AG08396 (cell line): ENCODE measurements at places on chromosomes 2 and 18.

GRCh38 chr2:239991689-239992314 is 33.3 kb downstream of the NDUFA10 start:
- peak; percentile 63 for DNase-seq

- DNase-seq, result no peak
Measured at GRCh38 chr2:20433249-20433648, 13.6 kb upstream of the RHOB start.

DNA sequence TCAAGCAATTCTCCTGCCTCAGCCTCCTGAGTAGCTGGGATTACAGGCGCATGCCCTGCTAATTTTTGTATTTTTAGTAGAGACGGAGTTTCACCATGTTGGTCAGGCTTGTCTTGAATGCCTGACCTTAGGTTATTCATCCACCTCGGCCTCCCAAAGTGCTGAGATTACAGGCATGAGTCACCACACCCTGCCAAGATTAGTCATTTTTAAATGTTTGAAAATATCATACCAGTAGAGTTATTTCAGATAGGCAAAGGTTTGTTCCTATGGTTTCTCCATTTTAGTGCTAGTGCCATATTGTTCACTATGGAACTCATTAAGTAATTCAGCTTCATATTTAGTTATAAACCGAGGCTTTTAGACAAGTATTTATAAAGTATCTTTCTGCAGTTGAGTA is 52.3 kb downstream of the HIBCH start:
- DNase-seq, result peak; percentile 27

DNA sequence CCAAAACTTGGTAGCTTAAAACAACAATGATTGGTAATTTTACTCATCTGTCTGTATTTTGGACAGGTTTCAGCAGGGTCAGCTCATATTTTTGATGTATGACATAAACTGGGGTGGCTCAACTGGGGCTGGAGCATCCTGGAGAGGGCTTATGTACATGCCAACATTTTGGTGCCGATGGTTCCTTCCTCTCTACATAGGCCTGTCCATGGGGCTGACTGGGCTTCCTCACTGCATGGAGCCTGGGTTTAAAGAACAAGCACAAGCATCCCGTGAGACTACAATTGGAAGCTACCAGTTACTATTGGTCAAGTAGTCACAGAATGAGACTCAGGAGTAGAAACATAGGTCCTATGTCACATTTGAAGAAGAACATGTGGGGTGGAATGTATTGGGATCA is 95.0 kb downstream of the DDX1 start:
- DNase-seq, result no peak

GRCh38 chr2:74278176-74278575 is 65.0 kb downstream of the SLC4A5 start:
- DNase-seq, result no peak

DNA sequence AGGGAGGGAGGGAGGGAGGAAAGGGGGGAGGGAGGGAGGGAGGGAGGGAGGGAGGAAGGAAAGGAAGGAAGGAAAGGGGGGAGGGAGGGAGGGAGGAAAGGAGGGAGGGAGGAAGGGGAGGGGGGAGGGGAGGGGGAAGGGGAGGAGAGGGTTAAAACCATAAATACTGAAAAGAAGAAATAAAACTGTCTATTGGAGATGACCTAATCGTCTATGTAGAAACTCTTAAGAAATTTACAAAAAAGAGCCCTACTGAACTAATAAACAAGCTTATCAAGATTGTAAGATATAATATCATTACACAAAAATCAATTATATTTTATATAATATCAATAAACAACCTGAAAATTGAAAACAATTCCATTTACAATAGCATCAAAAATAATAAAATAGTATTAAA is 32.3 kb upstream of the CTDP1 start:
- no peak for DNase-seq

DNA sequence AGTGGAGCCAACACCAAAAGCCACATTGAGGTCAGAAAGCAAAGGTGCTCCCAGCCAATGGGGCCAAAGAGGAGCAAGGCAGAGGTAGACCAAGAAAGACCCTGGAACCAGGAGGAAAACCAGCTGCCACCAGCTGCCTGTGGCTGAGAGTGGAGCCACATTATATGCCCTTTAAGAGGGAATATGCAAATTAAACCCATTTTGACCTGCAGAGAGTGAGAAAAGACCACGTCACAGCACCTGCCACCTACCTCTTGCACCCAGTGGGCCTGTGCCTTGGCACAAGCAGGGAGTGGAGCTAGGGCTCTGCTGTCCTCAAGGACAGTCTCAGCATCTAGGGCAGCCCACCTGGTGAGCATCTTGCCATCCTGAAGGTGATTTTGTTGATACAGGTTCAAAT is 161.3 kb downstream of the MTCL1 start:
- no peak for DNase-seq

- no peak for DNase-seq
Measured at GRCh38 chr2:150030436-150031190, 443.0 kb upstream of the MMADHC start.

- DNase-seq, result peak; percentile 21
Measured at GRCh38 chr2:84781942-84782716, 98.8 kb downstream of the TRABD2A start.

GRCh38 chr2:172109256-172109987 is 6.7 kb upstream of the DLX2 start:
- DNase-seq, result no peak

DNA sequence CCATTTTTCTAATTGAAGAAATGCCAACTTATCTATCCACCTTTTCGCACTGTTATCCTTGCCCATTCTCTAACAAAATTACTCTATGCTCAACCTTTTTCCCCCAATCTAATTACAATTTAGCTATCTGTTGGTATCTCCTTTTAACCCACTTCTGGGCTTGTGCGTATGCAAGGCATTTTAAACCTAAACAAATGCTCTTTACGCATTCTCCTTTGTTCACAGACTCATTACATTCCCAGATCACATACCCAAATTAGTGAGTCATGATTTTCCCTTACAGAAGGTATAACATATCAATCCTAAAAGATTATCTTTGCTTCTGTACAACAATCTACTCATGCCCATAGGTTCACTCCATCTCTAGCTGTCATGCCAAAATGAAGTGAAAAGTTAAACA is 71.7 kb upstream of the LYPD1 start:
- no peak for DNase-seq

DNA sequence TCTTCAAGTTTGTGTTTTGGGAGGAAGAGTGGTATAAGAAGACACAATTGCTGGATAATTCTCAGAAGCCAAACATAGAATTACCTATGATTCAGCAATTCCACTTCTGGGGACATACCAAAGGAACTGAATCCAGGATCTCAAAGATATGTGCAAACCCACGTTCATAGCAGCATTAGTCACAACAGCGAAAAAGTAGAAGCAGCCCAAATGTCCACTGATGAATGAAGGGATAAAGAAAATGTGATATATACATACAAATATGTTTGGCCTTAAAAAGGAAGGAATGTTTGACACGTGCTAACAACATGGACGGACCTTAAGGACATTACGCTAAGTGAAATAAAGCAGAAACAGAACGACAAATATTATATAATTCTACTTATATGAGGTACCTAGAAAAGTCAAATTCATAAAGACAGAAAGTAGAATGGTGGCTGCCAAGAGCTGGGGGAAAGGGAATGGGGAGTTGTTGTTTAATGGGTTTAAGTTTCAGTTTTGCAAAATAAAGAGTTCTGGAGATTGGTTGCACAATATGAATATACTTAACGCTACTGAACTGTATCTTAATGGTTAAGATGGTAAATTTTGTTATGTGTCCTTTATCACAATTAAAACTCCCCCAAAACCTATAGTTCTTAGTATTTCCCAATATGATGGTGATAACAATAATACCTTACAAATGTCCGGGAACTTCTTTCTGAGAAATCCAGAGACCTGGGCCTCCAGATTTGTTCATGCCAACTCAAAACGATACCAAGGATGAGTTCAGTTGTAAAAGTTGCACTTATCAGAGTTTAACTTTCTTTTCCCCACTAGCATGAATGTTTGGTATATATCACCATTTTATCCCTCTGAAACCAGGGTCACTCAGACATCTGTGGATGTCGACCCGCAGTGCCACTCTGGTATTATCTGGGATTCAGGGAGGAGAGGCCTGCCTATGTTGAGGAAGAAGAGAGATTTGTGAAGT is 33.7 kb upstream of the WIPF1 start:
- DNase-seq, result peak; percentile 38

DNA sequence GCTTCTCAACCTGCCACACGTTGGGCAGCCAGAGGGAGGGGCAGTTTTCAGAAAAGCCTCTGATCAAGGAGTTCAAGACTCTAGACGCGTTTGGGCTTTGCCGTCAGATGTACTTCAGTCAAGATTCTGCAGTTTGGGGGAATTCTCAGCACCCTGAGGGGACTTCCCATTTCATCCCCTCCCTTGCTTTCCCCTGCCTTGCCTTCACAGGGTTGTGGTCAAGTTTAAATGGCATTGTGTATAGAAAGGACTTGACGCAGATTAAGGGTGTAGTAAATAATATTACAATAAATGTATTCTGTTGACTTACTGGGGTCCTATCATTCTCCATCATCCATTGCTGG is 198.3 kb upstream of the NABP1 start:
- no peak for DNase-seq

DNA sequence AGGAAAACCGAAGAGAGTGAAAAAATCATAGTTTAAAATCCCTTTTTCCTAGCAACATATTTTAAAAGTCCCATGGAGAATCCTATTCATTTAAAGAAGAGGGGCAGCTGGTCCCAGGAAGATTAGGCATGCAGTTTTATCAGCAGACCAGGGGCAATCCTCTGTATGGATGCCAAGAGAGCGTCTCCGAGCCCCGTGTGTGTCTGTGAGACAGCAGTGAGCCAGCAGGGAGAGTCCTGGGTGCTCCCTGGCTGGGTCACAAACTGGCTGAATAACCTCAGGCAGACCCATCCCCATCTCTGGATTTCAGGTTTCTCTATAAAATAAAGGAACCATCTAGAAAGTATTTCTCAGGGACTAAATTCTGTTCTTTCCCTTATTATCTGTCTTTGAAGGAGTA is 128.2 kb upstream of the RIOK3 start:
- DNase-seq, result no peak

DNA sequence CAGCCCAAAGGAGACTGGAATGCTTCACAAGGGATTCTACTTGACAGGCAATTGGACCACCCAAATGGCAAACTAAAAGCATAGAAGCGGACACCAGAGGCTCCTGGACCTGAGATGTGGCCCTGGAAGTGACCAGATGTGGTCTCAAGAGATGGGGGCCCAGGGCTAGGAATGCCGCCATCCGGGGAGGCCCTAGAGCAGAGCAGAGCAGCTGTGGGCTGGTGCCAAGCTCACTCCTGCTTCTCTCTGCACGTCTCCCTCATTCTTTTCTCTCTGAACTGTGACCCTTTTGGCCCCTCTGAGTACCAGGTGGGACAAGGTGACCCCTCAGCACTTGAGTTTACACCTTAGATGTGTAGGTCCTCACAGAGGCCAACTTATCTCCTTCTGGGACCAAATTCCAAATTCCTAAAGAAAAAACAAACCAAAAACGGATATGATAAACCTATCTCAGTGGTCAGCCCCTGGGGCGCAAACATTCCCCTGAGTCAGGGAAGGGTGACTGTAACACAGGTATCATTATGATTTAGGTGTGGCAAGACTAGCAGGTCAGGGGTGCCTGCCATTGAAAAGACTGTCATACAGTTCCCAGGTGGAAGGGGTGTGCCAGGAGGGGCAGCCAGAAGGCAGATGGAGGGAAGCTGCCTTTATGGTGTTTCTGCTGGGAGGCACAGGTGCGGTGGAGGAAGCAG is 6.5 kb upstream of the IL1R2 start:
- no peak for DNase-seq

DNA sequence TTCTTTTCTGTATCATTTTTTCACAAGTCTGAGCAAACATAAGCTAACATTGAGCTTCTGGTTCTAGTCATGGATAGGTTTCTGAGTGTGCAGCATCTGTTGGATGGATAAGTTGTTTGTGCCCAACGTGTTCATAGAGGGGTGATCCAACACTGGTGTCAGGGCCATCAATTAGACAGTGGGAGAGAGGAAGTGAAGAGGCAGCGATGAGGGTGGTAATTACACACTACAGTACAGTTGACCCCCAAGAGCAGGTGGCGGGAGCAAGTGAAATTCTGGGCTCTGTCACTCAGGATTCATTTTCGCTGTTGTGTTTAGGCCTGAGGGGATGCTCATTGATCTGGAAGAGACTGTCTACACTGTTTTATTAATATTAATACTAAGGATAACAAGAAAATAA is 180.0 kb upstream of the CXCR4 start:
- no peak for DNase-seq

GRCh38 chr18:55501982-55502710 is 85.8 kb downstream of the TCF4 start:
- DNase-seq, result no peak

DNA sequence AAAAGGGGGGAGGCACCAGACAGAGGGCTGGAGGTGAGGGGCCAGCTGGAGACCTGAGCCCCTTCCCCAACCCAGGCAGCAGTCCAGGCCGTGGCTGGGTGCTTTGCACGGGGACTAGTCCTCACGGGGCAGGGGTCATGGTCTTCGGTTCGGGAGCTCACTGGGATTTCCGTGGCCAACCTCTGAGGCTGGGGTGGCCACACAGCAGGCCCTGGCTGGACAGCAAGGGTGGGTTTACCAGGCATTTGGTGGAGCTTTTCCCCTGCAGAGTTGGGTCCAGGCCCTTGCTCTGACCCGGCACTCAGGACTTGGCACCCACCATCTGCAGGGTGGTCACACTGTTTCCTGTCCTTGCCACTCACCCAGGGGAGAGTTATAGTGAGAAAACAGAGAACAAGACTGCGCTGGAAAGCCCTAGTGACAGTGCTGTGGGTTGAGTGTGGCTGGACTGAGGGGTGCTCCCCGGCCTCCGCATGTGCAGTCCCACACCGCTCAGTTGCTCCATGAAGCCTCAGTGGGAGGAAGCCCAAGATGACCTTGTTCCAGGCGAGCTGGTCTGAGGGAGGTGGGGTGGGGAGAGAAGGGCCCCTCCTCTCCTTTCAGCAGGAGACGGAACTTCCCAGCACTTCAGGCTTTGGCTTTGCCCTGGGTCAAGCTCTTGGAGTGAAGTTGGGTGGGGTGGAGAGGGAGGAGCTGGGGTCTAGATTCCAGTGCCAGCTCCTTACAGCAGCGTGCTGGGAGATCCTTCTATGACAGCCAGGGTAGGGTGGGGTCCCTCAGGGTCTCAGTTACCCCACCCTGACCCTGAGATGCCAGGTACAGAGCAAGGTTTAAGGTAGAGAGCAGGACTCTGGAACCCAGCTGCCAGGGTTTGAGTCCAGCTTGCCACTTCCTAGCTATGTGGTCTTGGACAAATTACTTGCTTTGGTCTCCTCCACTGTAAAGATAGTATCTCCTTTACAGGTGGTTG is 219.8 kb downstream of the DYSF start:
- DNase-seq, result no peak
